ENCODE measurements at places on chromosomes 3 and 15. TPM values are rescaled to one million over a fixed set of nuclear protein-coding genes. Genes with fewer than 3 reads are reported as not detected.

BCHE gene
- total RNA-seq, result not detected

ANKRD34C gene
- total RNA-seq, result not detected

ARHGAP31 gene
- total RNA-seq, result 11.0 TPM

SI gene
- total RNA-seq, result not detected

HTR3E gene
- total RNA-seq, result not detected

SH2D7 gene
- not detected for total RNA-seq

EPHA3 gene
- total RNA-seq, result not detected

NDUFB4 gene
- total RNA-seq, result 116 TPM

HIGD2B gene
- not detected for total RNA-seq

P2RY1 gene
- total RNA-seq, result 0.92 TPM

Measured in activated CD4-positive, alpha-beta T cell treated with anti-CD3 and anti-CD28 coated beads, Interleukin-2, amount 10 ng/mL, durations not matched to agents 24 days and 14 days (primary cell).